ENCODE measurements at places on chromosomes 2 and 18. TPM values are rescaled to one million over a fixed set of nuclear protein-coding genes. Genes with fewer than 3 reads are reported as not detected.

OTX1 gene
- total RNA-seq = not detected

REG3A gene
- 0.45 TPM for total RNA-seq

CKAP2L gene
- 7.0 TPM for total RNA-seq

C2orf80 gene
- 12.2 TPM for total RNA-seq

RIT2 gene
- total RNA-seq = 9.5 TPM

TDRD15 gene
- 0.18 TPM for total RNA-seq

TLX2 gene
- not detected for total RNA-seq

GLS gene
- total RNA-seq = 145 TPM

UPP2 gene
- 0.27 TPM for total RNA-seq

LIMS1 gene
- 20.6 TPM for total RNA-seq

NMUR1 gene
- total RNA-seq = 0.73 TPM

UGT1A8 gene
- total RNA-seq = not detected

Data from cerebellum (tissue), 4 donors.